ENCODE measurements at places on chromosomes 5 and 9.

GRCh38 chr9:126625329-126626126 lies 11.8 kb downstream of the LMX1B start:
- no peak for DNase-seq

DNA sequence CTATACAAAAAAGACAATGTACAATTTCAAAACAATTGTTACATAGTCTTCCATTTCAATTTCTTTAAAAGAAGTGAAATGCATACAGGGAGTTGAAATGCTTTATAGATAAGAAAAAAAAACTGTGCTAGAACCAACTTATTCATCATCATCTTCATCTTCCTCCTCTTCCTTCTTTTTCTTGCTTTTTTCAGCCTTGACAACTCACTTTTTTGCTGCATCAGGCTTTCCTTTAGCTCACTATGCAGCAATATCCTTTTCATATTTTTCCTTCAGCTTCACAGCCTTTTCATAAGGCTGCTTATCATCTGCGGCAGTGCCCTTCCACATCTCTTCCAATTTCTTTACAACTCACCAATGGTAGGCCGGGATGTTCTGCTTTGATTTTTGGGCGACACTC lies 4.4 kb downstream of the LHFPL2 start:
- DNase-seq: no peak

DNA sequence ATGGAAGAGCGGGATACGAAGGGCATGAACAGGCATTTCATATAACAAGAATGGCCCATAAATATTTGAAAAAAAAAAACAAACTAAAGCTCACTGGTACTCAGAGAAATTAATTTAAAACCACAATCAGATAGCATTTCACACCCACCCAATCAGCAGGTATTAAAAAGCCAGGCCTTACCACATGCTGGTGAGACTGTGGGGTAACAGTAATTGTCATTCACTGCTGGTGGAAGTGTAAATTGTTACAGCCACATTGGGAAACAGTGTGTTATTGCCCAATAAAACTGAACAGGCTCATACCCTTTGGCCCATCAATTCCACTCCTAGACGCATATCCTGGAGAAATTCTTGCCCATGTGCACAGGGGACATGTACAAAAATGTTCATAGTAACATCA lies 66.0 kb downstream of the PLAC8L1 start:
- DNase-seq: no peak

- DNase-seq: no peak
Observed at GRCh38 chr5:114957384-114957783, 212.3 kb downstream of the TRIM36 start.

DNA sequence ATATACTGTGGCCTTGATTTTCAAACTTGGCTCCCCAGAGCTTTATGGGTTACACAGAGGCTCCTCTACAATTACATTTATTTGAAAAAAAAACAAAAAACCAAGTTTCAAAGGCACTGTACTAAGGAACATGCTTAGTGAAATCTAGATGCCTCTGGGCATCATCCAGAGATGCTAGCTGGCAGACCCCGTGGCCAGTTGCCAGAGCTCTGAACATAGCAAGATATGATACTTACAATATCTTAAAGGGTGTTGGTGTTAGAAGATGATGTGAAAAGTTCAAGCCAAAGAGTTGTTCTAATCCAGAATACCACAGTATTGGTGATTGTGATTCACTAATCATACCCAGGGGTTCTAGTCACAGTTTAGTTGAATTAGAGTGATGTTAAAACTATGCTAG lies 87.8 kb downstream of the JAK2 start:
- no peak for DNase-seq
